WTC11 (cell line): ENCODE measurements at places on chromosomes 11 and 22.

DNA sequence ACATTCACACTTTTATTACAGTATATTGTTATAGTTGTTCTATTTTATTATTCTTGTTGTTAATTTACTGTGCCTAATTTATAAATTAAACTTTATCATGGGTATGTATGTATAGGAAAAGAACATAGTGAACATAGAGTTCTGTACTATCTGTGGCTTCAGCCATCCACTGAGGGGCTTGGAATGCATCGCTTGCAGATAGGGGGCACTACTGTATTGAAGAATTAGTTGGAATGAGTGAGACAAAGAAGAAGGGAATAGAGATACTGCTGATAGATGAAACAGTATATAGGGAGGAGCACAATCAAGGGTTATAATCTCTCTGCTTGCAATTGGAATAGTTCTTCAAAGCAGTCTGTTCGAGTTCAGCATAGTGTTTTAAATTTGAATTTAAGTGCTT is 432.2 kb downstream of the RAB38 start:
- DNase-seq, result peak; percentile 16

- DNase-seq, result no peak
Observed at GRCh38 chr11:44464741-44465140, 100.7 kb upstream of the CD82 start.

- DNase-seq, result peak; percentile 88
Observed at GRCh38 chr11:64449381-64450167, 90.6 kb downstream of the RPS6KA4 start.

GRCh38 chr22:40531951-40532900 is 104.3 kb downstream of the MRTFA start:
- DNase-seq, result no peak

DNA sequence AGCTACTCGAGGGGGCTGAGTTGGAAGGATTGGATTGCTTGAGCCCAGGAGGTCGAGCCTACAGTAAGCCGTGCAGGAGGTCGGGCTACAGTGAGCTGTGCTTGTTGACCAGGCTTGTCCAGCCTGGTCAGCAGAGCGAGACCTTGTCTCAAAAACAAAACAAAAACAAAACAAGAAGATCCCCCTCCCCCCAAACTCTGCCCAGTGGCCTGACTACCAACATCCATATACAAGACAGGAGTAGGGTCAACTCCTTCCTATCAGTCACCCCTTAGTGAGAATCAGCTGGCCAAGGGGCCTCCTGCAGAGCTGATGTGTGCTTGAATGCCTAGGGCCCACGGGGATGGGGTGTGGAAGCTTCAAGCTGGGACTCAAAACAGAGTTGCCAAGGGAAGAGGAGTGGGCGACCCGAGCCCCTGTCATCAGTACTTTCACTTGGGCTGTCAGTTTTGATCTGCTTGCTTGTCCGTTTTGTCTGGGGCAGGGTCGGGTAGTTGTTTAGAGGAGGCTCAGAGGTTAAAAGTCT is 942 bp upstream of the TSPAN18 start:
- DNase-seq, result no peak

DNA sequence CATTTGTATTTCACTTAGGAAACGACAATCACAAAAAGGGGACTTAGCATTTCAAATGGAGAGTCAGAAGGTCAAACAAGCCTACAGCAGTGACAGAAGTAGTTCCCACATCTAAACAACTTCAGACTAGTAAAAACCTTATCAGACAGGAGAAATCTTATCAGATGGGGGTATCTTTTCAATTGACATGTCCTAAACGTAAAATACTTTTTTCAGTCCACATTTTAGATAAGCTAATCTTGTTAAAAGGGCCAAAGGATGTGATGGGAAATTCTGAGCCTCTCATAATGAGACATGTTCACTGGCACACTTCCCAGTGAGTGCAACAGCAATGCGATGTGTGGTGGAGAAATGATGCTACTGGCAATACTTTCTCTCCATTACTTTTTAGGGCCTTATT is 2.4 kb downstream of the MAPK1 start:
- DNase-seq, result no peak

DNA sequence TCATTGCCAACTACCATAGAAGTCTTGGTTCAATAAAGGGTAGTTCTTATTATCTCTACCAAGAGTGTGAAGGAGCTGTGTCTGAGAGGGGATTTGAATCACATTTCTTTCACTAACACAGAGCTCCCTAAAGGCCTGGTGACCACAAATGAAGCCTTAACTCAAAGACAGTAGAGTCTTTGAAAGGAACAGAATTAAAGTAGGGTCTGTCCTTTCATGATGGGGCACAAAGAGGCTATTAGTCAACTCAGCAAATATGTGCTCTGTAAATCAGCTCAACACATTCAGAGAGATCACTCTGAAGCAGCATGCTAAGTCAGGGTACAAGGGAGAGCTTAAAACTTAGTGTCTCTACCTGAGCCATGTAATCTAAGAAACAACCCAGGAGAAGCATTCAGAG is 212.4 kb upstream of the SYN3 start:
- DNase-seq, result no peak

- DNase-seq, result no peak
Observed at GRCh38 chr11:118744046-118744445, 46.9 kb downstream of the DDX6 start.

- DNase-seq, result no peak
Observed at GRCh38 chr11:107276077-107276476, 181.5 kb downstream of the CWF19L2 start.

DNA sequence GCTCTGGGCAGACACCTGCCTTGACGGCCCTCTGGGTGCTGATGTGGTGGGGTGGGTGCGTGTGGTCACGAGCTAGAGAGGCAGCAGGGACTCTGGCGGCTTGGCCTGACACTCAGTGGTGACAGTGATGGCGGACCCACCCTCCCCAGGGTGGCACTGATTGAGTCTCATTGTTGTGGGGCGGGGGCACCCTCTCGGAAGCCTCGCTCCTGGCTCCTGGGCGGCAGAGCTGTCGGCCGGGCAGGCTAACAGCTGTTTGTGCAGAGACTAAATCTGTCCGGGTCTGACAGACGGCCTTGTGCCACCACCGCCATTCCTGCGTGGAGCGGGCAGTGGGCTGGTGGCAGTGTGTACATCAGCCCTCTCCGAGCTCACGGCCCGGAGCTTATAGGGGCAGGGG is 15.6 kb downstream of the FLRT1 start:
- no peak for DNase-seq

DNA sequence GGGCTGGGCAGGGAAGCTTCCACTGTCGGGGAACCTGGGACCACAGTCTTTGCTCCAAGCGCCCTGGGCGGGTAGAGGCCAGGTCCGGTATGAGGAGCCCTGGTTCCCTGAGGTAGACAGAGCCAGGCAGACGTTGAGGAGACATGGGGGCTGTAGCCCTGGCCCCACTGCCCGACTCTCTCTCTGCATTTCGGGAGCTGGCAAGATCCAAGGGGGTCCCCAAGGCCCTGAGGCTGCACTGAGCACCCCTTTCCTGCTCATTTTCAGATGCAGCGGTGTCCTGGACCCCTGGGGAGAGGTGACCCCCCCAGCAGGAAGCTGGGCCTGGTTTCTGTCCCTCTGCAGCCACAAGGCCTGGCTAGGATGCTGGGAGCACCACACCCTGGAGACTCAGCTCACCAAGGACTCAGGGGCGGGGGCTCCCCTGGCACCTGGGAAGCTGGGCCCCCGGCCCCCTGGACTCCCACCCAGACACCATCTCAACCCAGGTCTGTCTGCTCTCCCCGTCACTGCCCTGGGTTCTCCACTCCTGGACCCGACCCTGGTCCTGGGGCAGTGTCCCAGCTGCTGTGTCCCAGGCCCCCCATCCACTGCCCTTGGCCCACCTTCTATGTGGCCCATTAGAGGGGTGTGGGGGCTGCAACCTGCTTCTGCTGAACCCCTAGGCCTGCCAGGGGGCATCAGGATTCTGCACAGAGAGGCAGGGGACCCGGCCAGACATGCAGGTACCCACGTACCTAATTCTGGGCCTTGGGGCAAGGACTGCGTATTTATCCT is 15.0 kb upstream of the MUC6 start:
- no peak for DNase-seq

- DNase-seq, result no peak
Observed at GRCh38 chr11:77019976-77020595, 14.1 kb upstream of the B3GNT6 start.

DNA sequence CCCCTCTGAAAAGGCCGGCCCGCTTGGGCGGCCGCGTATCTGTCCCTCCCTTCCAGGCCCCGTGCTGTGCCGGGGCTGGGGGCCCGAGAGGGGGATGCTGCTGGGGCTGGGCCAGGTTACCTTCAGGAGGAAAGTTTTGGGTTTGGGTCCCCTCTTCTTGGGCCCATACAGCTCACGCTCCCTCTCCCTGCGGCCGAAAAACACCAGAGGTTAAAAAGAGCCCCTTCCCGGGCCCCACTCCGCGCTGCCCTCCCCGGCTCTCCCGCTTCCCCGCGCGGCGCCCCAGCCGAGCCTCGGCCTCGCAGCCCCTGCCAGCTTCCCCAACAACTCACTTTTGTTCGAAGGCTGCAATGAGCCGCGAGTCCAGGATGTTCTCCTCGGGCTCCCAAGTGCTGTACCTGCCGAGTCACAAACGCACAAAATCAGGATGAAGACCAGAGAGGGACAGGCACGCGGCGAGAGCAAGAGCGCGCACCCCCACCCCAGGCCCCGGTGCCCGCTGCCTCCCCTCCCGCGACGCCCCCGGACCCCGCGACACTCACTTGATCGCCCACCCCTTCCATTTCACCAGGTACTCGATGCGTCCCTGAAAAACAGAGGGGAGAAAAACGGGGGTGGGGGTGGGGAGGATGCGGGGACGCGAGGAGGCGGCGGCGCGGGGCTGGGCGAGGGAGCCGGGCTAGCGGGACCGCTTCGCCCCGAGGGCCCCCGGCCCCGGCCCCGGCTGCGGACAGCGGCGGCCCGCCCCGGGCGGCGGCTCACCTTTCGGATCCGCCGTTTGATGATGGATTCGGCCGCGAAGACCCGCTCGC is 450 bp downstream of the CBX6 start:
- DNase-seq, result no peak

- DNase-seq, result no peak
Observed at GRCh38 chr11:123033895-123034294, 28.0 kb downstream of the HSPA8 start.

DNA sequence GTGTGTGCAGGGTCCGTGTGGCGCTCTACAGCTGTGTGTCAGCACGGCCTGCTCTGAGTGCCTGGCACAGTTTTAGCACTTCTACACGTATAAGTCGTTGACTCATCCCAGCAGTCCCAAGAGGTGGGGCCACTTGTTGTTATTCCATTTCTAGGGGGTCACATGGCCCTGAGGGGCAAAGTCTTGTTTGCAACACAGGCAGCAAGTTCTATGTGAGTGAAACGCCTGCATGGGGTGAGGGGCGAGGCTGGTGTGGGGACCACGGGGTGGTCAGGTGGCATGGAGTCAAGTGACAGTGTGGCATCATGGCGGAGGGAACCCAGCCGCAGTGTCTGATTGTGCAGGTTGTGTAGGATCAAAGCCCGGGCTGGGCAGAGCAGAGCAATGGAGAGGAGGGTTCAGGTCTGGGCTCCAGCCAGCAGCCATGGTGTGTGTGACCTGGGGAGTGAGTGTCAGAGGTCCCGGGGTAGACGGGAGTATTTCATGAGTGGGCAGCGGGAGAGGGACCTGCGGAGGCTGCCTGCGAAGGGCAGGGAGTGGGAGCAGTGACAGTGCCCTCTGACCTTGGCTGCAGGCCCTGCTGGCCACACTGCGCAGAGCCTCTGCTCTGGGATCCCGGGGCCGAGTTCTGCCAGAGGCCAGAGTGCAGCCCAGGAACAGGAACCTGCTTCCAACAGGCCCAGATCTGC is 27.9 kb downstream of the SHANK3 start:
- peak; percentile 8 for DNase-seq

DNA sequence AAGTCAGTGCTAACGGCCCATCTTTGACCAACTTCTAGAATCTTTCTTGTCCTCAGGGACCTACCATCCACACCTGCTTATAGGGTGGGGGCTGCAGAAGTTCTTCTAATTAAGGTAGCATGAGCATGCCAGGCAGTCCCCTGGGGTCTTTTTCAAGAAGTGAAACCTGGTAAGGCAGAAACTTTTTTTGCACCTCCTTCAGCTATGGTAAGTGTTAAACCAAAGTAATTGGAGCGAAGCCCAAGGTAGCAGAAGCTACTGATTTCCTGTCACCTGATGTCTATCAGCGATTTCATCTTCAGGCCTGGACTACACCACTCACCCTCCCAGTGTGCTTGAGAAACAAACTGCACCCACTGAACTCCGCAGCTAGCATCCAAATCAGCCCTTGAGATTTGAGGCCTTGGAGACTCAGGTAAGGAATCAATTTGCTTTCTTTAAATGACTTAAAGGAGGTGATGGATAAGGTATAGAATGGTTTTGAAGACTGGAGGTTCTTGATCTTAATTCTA is at the start of gene MS4A1:
MS4A1 (plus strand) TSS at position 317 of the 512 bp plus-strand sequence. CDS start 6,528 bp downstream, outside the sequence.
- DNase-seq, result no peak

DNA sequence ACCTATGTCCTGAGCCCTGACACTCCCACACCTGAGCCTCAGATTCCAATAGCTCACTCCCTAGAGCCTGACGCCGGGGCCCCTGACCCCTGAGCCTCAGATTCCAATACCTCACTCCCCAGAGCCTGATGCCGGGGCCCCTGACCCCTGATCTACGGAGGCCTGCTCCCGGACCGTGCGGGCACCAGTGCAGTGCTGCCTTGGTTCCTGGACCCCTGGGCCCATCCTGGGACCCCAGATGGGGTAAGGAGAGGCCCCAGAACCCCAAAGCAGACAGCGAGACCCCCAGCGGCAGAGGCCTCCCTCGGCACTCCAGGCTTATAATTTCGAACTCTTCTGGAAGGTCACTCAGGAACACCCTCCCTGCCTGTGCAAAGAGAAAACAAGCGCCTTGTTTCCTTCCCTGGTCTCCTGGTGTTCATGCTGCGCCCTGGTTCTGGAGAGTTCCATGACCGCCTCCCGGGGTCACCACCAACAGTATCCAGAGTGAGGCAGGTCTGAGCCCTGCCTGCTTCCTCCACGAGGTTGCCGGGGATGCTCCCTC is 7.5 kb downstream of the SUSD2 start:
- DNase-seq, result no peak

- DNase-seq, result peak; percentile 94
Observed at GRCh38 chr11:62905927-62906531, 15.1 kb downstream of the CHRM1 start.

GRCh38 chr11:33021937-33022336 is 6.3 kb downstream of the DEPDC7 start:
- no peak for DNase-seq

- no peak for DNase-seq
Observed at GRCh38 chr11:67616431-67617242, 9.9 kb downstream of the NDUFV1 start.

DNA sequence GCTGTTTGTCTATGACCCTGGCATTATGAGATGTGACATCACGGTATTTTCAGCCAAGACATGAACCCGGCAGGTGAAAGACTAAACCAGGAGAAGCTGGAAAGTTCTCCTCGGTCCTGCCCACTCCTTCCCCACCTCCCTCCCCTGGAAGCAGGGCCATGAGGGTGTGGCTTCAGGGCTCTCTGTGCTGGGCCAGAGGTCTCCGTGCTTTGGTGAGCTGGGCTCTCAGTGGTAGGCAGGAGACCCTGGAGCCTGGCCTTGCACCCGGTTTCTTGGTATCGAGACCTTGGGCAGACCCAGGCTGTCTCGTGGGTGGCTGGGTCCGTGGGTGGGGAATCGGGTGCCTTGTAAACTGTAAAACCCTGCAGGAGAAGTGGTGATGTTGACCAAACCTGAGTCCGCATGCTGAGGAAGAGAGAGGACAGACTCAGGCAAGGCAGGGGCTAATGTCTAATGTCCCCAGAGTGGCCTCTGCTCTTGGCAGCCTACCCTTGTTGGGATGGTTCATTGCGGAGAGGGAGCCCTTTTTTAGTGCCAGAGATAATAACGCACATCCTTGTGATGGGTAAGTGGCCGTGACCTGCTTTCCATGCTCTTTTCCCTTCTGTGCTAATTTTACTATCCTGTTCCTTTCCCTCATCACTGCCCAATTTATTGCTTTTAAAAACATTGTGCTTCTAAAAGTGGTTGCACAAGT is 48.6 kb upstream of the PARVG start:
- DNase-seq, result no peak
